ENCODE measurements at places on chromosomes 5 and 9.

- no peak for DNase-seq
Observed at GRCh38 chr5:77867914-77868313, 91.8 kb upstream of the TBCA start.

- no peak for DNase-seq
Observed at GRCh38 chr9:83505282-83505681, 32.9 kb downstream of the FRMD3 start.

DNA sequence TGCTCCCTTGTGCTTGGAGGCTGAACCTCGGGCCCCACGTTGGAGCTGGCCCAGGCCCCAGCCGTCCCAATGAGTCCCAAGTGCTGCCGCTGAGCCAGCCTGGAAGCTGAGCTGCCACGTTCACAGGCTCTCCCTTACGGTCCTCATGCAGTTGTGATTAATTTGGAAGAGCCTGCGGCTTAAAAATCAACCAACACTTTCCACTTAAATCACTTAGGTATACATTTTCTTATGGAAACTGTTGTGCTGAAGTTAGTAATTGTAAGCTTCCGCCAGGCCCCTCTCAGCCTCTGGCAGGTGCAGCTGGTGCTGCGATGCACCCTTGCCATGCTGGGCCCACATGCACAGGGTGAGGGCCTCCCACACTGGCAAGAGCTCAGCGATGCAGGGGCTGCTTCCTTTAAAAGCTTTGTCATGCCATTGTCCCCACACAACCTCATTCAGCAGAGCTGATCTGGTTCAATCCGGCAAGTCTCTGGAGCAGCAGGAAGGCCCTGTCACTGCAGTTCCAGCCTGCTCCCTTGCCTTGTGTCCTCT lies 61.0 kb downstream of the IPPK start:
- no peak for DNase-seq

DNA sequence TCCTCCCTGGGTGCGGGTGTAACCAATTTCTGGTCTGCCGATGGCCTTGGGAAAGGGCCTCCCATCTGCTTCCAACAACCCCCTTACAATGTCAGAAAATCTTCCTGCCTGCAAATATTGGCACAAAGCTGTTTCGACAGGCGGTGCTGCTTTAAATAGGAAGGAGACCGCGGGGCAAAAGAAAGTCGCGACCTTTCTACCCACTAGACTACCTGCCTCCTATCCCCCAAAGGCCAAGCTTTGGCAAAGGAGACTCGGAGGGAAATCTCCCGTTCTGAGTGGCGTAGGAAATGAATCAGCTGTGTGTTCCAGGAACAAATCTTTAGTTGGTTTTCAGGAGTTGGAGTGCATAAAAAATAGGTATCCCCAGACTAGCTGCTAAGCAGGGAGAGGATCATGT lies 36.8 kb upstream of the NFIB start:
- DNase-seq = no peak

DNA sequence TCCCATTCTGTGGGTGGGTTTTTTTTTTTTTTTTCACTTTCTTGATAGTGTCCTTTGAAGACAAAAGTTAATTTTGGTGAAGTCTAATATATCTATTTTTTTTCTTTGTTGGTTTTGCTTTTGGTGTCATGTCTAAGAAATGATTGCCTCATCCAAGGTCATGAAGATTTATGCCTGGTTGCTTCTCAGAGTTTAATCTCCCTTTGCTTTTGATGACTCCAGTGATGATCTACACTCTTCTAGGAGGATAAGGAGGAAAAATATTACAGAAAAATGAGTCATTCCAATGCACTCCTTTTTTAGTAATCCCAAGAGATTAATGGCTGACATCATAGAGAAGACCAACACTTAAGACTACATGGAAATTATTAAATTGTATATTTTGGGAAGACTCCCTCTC lies 79.7 kb upstream of the ICE1 start:
- DNase-seq = no peak

DNA sequence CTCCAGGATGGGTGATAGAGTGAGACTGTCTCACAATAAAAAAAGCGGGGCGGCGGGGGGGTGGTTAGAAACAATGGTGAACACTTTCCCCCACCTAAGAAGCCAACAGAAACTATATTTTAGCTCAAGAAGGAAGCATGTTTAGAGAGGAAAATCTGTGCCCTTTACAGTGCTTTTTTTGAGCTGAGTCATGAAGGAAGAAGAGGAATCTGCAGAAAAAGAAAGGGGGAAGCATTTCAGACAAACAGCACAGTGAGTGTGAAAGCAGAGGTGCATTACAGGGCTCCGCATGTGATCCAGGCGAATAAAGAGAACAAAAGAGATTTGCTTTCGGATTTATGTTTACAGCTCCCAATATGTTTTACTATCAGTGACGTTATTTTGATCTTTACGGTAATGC lies 1504.6 kb upstream of the WWC1 start:
- DNase-seq = no peak

GRCh38 chr5:11084111-11084510 lies 323.1 kb upstream of the DAP start:
- DNase-seq = no peak

DNA sequence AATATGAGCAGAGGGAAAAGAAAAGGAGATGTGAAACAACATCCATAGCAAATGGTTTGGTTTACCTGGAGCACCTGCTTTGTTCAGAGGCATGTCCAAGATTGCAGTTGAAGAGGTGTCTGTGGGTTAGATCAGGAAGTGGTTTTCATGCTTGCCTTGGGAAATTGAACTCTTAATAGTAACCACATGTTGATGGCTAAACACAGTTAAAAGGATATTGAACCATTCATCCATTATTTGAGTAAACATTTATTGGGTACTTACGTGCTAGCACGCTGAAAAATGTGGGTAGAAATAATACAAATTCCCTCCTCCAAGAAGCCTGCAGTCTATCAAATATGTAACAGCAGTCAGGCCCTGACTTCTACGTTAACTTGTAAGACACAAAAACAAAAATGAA lies 235.7 kb upstream of the TNC start:
- DNase-seq = no peak

- no peak for DNase-seq
Observed at GRCh38 chr5:173331287-173331686, 3.1 kb upstream of the STC2 start.

GRCh38 chr9:14907360-14907685 lies 2.9 kb downstream of the FREM1 start:
- DNase-seq = no peak

DNA sequence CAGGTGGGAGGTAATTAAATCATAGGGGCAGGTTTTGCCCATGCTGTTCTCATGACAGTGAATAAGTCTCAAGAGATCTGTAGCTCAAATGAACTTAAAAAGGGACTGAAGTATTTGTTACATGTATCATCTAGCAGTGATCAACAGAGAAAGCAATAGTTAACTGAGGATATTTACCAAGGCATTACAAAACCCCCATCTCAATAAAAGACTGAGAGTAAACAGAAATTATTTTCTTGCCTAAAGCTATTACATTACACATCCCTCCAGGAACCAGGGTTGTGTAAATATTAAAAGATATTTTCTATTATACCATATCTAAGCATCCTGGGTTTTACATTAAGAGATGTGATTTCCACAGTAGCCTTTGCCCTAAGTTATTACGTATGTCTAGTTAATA lies 169.9 kb downstream of the CTNND2 start:
- no peak for DNase-seq

DNA sequence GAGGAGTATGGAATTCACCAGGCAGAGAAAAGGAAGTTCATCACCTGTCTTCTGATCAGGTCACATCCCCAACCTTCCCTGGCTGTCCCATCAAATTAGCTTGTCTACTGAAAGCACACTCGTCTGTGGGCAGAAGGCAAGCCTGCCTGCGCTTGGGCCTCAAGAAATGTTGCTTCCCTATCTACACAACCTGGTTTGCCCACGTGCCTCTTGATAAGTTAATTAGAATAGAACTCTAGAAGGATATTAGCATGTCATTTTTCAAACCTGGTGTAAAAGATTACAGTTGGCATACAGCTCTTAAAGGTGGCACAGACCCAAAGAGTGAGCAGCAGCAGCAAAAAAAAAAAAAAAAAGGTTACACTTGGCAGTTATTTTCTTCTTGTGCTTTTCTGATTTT lies 5.1 kb downstream of the TTC23L start:
- DNase-seq = no peak

DNA sequence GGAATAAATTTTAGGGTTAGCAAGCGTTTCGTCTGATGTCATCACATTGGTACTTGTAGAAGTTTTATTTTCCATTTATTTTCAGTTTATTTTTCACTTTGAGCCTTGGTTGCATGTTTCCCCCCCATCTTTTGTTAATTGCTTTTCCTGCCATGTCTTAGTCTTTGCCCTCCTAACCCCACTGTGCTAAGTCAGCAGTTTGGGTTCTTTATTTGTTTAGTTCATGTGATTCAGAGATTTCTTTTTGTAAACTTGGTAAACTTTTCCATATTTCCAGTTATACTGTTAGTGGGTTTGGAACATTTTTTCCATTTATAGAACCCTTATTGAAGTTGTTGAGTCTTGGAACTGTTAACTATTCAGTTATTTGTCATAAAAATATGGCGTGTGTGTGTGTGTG lies 252.9 kb upstream of the ANKH start:
- no peak for DNase-seq

- DNase-seq = no peak
Observed at GRCh38 chr9:129803676-129804060, 684 bp downstream of the TOR1B start.

Data from stimulated activated CD4-positive, alpha-beta T cell treated with anti-CD3 and anti-CD28 coated beads, TNF-alpha, amount 100 ng/mL, for 24 hours (primary cell).